ENCODE measurements at places on chromosomes 1 and 21.
A peak's percentile ranks its signal among the peaks of the same experiment; 100 is the strongest.

- no peak for DNase-seq
These were observed 5.6 kb downstream of the JAK1 start for GRCh38 chr1:64960731-64961130.

DNA sequence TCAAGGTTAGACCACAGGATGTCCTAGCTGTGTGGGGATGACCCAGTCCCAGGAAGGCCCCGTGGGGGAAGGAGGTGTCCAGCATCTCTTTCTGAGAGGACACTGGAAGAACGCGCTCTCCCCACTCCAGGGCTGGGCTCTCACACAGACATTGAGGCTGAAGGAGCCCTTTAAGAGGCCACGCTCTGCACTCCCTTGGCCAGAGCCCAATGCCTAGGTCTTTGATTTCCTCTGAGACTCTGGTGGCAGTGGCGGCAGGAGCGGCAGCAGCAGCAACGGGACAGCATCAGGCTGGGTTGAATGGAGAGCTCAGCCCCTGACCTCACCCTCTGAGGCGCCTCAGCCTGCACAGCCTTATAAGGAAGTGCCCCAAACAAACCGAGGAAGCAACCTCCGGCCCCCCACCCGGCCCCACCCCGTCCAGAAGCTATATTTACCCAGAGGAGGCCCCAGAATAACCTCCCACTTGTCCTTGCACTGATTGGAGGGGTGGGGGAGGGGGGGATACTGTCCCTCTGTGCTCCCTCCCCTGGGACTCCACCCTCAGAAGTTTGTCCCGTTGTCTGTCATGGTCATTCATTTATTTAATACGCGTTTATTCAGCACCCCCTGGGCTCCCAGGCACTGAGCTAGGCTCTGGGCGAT lies 12.3 kb downstream of the NES start:
- DNase-seq: no peak

DNA sequence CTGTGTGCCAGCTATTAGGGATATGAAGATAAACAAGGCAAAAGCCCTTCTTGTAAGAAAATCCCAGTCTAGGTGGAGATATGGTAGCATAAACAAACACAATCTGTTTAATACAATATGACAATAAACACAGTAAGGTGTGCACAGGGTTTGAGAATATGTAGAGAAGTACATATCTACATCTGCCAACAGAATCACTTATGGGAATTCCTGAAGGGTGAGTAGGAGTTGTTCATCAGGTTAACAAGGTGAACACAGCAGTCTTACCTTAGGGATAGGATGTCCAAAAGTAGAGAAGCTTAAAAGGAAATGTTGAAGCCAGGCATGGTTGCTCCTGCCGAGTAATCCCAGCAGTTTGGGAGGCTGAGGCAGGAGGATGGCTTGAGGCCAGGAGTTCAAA lies 57.7 kb upstream of the LRRC7 start:
- no peak for DNase-seq

DNA sequence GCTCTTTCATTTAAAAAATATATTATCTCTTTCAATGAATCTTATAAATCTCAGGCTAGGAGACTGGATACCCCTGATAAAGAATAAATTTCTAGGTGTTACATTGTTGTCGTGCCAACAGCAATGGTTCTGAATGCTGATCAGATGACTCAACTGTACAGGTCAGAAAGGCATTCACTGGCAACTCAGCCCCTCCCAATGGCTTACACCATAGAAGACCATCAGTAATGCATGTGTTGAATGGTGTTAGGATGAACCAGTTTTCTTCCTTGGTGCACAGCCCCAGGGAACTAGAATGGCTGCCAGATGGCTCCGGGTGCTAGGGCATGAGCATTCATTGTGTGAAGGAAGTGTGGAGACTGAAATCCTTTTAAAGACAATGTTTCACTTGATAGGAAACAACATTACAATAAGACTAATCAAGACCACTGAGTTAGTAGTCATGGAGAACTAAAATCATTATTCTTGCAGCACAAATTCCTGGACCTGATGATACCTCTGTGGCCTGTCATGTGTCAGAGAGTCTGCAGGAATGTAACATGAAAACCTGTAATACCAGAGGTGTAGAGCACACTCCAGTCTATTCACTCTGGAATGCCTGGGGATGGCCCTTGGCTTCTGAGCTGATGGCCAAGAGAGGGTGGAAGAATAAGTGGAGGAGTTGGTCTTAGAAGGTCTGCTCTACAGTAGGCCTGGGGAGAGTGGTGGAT lies 187.7 kb upstream of the LMO4 start:
- no peak for DNase-seq

DNA sequence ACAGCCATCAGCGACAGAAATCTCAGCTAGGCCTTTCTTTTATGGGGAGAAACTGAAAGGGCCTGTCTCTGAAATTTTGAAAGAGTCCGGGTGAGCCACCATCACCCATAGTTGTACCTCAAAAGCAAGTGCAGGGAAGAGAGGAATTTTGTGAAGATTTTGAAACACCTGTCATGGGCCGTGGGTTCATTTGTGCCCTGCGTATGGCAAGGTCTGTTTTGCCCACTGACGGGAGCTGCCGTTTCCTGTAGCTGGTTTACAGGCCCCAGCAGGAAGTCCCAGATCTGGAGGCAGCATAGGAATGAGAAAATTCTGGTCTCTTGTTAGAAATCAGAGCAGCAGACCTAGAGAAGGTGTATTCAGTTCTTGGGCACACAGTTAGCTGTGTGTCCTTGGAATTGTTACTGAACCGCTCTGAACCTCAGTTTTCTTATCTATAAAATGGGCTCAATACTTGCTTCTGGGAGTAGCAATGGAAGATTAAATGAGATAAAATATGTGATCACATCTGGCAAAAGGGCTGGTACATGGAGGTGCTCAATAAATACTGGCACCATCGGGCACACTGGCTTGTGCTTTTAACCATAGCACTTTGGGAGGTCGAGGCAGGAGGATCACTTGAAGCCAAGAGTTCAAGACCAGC lies 52.5 kb downstream of the MAN1C1 start:
- DNase-seq: no peak

DNA sequence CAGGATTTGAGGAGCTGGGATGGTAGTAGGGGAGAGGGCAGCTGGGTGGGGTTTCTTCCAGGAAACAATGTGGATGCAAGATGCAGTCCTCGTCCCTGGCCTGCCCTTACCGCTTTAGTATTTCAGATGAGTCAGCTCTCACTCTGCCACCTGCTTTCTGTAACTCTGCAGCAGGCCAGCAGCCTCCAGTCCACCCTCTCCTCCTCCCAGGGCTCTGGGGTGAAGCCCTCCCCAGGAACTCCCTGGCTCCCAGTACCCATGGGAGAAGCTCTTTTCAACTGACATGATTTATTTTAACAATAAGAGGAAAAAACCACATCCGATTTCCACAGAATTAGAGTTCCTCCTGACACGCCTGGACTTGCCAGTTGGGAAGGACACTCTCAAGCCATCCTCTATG lies 39.0 kb upstream of the IL20 start:
- DNase-seq: no peak

DNA sequence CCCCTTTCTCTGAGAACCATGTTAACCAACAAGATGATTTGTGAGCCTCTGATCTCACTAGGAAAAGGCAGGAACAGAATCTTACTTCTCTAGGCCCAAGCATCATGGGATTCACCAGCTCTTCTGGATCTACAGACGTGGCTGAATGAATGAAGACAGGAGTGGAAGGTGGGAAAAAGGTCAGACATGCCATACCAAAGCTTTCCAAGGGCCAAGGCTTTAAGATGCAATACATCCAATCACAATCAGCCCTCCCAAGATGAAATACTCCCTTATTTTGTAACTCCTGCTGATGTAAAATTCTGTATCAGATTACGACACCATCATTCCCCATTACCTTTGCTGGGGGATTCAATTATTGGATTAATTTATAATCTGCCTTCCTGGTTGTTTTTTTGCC lies 80.9 kb downstream of the SSBP3 start:
- no peak for DNase-seq

GRCh38 chr1:224894915-224895314 lies 34.6 kb upstream of the DNAH14 start:
- peak; percentile 10 for DNase-seq

GRCh38 chr1:195886000-195886399 lies 722.2 kb downstream of the KCNT2 start:
- DNase-seq: no peak

GRCh38 chr1:165075725-165076370 lies 280.7 kb downstream of the LMX1A start:
- DNase-seq: no peak

- DNase-seq: peak; percentile 22
These were observed 291.8 kb upstream of the CAMK1G start for GRCh38 chr1:209291715-209292114.

DNA sequence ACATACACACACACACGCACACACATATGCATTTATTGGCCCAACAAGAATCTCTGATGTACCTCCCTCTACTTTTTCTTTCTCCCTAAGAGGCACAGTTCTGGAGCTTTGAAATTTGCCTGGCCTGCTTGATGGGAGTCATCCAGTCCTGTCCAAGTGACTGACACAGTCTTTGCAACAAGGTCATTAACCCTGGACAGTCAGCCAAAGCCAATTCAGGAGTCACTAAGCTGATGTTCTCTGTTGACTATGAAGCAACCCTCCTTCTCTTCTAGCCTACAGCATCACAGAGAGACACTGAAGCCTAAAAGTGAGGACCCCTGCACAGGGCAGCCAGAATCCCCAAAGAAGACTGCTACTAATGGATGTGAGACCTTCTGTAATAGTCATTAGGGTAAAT lies 123.1 kb downstream of the HHIPL2 start:
- no peak for DNase-seq

DNA sequence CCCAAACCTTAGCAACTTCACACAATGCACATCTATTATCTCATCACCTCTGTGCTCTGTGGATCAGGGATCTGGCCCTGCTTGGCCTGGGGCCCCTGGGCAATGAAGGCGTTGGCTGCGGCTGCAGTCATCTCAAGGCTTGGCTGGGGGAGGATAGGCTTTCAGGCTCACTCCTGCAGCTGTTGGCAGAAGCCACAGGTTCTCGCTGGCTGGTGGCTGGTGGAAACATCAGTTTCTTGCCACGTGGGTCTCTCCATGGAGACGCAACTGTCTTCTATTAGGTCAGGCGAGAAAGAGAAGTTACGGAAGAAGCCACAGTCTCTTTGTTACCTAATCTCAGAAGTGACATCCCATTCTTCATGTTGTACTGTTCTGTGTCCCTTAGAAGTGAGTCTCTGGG lies 3.6 kb upstream of the NPPA start:
- no peak for DNase-seq

GRCh38 chr21:34582506-34583150 lies 32.3 kb downstream of the RCAN1 start:
- DNase-seq: no peak

GRCh38 chr1:30783256-30783915 lies 25.8 kb upstream of the LAPTM5 start:
- DNase-seq: no peak

DNA sequence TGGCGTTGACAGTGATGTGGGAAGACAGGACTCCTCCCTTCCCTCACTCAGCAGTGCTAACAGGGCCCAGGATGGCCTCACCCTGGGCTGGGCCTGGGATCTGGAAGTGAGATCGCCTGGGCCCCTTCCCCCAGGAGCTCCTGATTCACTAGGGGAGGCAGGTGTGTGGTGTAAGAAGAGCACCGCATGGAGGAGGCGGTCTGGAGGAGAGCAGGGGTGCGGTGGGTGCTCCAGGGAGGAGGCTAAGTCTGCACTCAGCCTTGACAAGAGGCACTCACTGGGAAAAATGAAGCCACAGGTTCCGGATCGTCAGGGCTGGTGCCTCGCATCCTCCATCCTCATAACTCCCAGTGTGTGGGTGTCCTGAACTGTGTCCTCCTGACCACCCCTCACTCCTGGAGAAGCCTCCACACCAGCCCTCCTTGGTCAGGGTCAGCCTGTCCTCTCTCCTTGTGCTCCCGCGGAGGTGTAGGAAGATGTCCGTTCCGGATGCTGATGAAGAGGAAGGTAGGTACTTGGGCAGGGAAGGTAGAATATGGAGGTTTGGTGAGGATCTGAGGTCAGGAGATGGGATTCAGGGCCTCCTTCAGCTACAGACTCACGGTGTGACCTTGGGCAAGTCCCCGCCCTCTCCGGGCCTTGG lies 142.1 kb upstream of the WNT4 start:
- no peak for DNase-seq

DNA sequence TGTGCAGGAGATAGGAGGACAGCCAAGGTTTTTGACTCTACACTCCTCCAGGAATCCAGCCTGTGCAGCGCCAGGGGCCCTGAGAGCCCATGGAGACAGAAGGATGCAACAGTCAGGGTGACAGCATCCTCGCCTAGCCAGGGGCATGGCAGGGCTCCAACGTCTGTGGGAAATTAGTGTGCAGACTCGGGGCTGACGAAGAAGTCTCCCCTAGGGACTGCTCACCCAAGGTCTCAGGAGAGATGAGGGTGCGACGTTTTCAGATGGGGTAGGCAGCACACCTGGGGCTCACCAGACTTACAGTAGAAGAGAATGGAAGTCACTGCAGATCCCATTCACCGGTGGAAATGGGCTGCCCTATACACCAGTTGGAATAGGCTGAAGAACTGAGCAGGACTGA lies 241.7 kb downstream of the SETD4 start:
- no peak for DNase-seq

- no peak for DNase-seq
These were observed 21.6 kb upstream of the RGL1 start for GRCh38 chr1:183783342-183783741.

DNA sequence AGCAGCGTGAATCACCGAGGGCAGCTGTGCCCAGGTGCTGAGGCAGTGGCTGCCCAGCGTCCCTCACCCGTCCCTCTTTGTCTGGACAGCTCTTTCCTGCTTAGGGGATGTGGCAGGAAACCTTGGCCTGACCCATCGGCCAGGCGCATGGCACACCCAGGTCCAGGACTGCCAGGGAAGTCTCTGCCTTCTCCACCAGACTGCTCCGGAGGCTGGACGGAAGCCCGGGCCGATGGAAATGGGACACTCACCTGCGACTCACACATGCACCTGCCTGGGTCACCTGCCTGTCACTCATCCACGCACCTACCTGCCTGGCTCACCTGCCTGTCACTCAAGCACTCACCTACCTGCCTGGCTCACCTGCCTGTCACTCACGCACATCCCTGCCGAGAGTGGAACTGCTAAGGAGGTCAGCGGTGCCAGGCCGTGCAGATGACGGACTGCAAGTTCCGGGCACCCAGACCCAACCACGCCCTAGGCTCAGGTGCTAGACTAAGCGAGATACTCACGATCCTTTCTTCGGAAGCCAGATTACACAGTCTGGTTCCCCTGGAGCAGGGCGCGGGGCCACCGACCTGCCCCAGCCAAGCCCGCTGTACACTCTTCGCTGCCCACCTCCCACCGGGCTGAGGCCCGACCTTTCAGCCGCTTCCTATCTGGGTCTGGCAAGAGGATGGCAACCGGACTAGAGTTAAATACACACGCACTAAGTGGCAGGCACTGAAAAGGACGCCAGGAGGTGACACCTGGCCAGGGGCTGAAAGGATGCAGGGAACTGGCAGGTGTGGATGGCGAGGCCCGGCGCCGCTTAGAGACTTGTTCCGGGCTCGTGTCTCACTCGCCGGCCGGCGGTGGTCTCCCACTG lies 1.1 kb downstream of the UBE2J2 start:
- DNase-seq: no peak

DNA sequence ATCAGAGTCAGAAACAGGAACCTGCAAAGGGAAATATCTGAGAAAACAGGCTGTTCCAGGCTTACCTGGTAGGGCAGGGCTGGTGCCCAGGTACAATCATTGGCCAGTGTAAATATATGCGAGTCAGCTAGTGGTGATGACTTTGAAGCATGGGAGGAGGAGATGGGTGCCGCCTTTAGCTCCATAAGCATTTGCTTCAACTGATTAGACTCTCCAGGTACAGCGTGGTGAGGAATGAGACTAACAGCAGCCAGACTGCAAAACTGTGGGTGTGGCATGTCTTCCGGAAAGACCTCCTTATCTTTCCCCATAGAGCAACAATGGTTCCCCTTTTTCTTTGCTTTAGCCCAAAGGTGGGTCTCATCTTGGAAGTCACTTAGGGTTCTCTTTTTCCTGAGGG lies 137.2 kb downstream of the LRIG2 start:
- no peak for DNase-seq
